ENCODE measurements at places on chromosomes 7 and 10.

- DNase-seq = peak; percentile 49
Measured at GRCh38 chr10:6151087-6151977, 51.4 kb upstream of the PFKFB3 start.

- DNase-seq = no peak
Measured at GRCh38 chr7:139738101-139738489, 39.7 kb downstream of the HIPK2 start.

DNA sequence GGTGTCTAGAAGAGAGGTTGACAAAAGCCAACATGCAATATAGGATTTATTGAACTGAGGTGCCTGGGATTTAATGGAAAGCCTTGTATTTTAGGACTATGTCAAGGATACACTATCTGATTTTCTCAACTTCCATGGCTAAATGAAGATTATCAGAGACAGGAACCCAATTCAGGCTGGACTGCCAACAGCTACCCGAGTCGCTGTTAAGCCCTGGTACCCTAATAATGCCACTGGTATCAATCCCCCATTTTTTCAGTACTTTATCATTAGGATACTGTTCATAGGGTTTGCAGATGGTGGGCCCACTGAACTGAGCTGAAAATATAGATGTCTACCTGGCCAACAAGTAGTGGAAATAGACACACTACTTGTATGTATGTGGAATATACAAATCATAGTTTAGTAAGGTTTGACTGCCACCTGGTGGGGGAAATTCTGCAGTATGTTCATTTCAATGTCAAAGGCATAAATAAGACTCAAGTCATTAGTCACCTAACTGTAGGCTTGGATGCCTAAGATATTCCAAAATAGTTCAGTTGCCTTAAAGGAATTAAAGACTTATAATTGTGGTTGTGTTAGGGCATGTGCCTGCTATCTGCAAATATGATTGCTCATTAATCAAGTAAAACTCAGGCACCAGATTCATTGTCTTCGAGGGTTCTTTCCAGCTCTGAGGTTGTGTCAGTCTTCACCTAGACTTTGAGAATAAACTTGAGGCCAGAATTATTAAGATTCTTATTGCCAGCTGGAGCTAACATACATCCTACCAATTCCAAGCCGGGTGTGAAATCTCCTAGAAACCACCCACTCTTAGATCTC, 34.1 kb upstream of the NOBOX start:
- DNase-seq = peak; percentile 12

DNA sequence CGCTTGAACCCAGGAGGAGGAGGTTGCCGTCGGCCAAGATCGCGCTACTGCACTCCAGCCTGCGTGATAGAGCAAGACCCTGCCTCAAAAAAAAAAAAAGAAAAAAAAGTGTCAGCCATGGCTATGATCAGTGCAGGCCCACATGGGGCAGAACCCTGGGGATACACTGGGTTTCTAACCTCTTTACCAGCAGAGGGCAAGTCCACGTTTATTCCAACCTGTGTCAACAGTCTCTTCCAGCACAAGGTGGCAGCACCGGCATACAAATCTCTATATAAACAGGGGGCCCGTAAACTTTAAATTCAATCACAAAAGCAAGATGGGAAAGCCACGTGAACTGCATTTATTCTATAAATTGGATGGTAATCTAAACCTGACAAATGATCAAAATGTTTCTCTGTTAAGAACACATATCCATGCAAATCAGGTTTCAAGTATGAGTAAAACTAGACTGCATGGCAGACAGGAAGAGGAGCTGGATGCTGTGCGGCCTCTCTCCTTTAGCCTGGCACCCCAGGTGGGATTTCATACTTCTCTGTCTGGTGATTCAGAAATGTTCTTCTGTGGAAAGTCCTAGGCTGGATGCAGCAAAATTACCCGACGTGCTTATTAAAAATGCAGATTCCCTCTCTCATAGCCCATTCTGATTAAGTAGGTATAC, 60.0 kb upstream of the STEAP1B start:
- DNase-seq = peak; percentile 61

DNA sequence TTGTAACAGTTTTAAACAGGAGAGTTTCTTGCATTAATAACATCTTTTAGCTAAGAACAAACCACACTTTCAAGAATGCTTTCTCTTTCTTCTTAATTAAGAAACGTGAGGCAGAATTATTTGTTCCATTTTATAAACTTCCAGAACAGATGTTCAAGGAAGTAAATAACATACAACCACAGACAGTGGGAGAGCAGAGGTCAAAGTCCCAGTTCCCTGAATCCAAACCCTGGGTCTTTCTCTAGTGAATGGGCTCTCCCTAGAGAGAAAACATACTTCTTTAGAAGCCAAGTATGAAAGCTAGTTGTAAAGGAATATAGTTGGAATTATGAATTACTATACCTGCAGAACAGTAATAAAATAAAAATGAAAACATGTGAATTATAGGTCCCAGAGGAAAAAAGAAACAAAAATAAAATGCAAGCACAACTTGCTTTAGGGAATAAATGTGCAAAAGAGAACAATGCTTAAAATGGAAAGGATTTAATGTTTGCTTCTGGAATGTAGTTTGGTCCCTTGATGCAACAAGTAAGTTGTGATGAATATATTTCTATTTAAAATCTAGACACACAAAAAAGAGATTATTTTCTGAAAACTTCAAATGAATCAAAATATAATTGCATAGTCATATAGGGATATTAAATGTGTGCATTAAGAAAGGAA, 6.0 kb downstream of the OR6B1 start:
- DNase-seq = no peak

DNA sequence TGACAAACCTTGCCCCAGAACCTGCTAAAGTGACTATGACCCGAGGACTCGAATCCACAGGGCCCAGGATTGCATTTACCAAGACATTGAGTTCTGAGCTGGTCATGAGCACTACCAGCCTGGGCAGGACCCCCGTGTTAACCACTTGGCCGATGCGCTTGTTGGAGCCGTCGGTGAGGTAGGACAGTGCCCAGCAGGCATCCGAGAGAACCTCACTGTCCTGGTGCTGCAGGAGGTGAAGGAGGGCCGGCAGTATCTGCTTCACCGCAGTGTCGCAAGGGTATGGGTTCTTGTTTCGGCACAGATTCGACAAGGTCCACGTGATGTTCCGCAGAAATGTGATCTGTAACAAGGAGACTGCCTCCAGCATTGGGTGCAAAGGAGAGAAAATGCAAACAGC, 19.7 kb downstream of the KPNA7 start:
- no peak for DNase-seq

DNA sequence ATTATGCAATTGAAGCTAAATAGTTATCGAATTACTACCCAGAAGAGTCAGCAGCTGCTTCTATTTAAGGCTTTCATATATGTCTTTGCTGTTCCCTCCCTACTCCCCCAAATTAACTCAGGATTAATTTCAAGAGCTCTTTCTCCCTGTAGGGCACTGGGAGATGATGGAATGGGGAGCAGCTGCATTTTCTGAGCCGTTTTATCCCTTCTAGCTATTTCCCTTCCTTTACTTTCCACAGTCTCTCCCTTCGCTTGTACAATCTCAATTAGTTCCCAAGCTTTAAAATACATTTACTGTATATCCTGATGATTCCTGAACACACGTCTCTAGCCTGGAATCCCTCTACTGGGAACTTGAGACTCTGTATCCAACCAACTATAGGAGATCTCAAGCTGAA, 19.8 kb upstream of the TSPAN12 start:
- DNase-seq = no peak

GRCh38 chr10:132572545-132572937, 35.0 kb downstream of the INPP5A start:
- DNase-seq = no peak

DNA sequence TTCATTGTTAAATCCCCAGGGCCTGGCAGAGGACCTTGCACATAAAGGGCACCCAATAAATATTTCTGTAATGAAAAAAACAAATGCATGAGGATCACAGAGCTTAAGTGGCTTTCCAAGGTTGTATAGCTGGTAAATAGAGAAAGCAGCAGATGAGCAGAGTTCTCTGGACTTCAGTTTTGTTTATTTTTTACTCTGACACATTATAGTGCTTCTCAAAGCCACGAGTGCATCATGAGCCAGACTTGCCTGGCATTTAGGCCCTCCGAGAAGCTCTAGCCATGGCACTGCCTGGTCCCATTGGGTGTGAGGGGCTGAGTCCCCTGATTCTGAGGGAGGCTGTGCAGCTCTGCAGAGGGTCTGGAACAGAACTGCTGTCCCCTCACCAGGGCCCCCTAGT, 87.2 kb upstream of the ZNF32 start:
- DNase-seq = no peak

GRCh38 chr10:79411546-79412495, 33.6 kb downstream of the ZCCHC24 start:
- no peak for DNase-seq

DNA sequence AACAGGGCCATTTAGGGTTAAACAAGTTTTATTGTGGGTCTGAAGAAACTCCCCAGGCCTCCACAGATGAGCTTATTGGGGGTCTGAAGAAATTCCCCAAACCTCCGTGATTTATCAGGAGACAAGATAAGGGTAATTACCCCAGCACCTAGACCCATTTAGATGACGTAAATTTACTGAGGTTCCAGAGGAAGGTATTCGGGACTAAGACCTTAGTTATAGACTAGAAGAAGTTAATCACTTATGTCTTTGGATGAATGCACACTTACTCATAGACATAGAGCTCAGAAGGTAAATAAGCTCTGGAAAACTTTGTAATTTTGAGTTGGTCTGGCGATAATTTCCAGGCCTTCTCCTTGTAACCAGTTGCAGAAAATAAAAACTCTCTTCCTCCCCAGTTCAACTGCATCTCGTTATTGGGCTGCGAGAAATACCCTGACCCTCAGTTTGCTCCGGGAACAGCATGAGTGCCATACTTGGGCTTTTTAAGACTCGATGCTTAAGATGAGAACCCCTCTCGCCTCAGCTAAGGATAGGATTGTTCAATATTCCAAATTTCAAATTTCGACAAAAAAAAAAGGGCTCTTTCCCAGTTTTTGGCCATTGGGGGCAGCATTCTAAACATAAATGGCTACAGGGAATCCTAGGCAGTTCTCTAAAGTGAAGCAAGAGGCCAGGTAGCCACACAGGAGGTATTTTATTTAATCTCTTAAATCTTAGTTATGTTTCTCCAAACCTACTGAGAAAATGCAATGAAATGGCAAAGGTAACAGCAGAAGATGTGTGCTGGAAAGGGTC, 74.7 kb upstream of the PFKP start:
- no peak for DNase-seq

DNA sequence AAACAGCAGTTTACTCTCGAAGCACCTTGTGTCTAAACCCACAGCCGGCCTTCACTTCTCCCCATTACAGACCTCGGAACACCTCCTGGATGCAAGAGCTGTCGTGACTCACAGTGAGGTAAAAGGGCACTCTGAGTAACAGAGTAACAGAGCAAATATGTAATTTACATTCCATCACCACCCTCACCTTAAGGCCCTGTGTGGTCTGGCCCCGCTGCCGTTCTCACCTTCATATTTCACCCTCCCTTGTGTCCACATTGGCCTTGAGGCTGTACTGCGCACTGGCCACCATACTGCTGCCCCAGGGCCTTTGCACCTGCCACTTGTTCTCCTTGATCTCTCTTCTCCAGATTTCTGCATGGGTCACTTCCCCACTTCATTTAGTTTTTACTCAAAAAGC, 12.6 kb downstream of the FFAR4 start:
- no peak for DNase-seq

DNA sequence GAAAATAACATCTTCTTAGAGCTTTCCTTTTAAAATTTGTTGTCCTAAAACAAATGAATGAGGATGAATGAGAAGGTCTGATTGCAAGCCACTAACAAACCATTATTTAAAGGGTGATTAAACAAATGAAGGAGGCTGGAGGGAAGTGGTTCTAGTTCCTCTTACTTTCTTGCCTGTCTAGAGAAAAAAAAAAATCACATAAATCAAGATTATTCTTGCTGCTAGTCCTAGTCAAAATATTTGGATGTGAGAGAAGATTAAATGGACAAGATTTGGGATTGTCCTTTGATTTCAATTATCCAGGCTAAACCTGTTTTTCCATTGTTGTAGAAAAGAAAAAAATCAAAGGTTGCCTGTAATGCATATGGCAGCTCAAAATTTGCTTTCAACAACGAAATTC, 3.3 kb downstream of the SKAP2 start:
- DNase-seq = no peak

GRCh38 chr7:127899411-127899810, 131.8 kb downstream of the LRRC4 start:
- no peak for DNase-seq

- DNase-seq = no peak
Measured at GRCh38 chr7:11188529-11189310, 215.0 kb downstream of the PHF14 start.

- no peak for DNase-seq
Measured at GRCh38 chr7:47588704-47589225, 6.9 kb upstream of the TNS3 start.

Data from central memory CD4-positive, alpha-beta T cell (primary cell).